Inflammatory macrophage treated with lipopolysaccharide for 4 hours (primary cell): ENCODE measurements at places on chromosomes 11 and 22.
A peak's percentile ranks its signal among the peaks of the same experiment; 100 is the strongest.

DNA sequence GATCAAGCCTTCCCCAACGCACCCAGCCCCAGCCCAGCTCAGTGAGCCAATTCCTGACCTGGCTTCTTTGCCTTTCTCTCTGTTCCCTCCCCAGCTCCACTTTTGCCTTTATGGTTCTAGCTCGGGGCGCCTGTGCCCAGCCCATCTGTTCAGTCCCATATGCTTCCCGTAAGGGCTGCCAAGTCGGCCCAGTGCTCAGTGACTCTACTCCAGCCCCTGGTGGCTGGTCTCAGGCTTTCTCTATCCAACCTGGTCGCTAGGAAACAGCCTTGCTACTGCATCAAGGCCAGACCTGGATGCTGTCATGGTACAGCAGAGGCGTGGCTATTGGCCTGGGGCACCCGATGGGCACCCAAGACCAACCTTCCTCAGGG lies 178.0 kb downstream of the DSCAML1 start:
- no peak for DNase-seq

DNA sequence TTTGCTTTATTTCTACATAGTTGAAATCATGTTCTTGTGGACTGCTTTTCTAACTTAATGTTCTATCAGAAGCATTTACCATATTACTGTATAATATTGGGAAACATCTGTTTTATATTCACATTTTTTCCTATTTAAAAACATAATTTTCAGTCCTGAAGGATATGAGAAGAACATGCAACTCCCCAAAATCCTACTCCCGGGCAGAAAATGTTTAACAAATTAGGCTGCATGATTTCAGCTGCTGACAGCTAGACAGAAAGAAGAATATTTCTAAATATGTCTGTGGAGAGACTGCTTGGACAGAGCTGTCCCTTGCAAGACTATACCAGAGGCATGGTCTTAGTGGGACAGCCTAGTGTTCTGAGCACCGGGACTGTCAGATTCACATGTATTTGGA lies 15.7 kb upstream of the AMPD3 start:
- no peak for DNase-seq

DNA sequence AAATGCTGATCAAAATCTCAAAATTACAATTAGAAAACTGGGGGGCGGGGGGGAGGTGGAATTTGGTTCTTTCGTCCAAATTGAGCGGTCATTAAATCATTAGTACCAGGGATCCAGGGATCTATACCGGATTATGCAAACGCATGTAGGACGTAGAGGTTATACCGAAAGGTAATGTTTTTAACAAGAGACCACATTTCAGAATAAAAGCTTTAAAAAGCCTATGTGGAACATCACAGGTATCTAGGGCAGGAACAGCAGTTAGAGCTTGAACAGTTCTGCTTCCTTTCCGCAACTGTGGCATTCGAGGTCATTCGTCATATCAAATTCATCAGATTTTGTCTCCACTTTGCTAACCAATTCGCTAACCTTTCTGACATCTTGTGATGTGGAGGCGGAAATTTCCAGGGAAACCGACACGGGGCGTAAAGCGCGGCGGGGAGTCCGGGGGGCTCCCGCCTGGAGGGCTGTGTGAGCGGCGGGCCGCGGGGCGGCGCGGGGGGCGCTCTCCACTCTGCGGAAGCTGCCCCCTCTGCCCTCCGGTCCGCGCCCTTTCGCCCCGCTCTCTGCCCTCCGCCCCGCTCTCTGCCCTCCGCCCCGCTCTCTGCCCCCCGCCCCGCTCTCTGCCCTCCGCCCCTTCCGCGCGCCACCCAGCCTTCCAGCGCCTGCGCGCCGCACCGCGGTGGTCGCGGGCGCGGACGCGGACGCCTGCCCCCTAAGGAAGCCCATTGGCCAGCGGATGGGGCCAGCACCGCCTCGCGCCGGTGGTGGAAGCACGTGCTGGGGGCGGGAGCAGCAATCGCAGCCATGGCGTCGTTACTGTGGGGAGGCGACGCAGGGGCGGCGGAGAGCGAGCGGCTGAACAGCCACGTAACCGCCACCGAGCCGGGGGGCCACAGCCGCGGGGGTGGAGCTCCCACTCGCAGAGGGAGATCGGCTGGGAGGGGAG lies at the start of gene DDX25:
TSS of gene DDX25 (plus strand) at position 798 of the 949 bp plus-strand sequence. CDS start at position 808, 10 bp downstream.
- DNase-seq: no peak

- no peak for DNase-seq
Observed at GRCh38 chr11:12376259-12377081, 901 bp upstream of the PARVA start.

GRCh38 chr11:116984589-116984988 lies 113.6 kb downstream of the SIK3 start:
- DNase-seq: peak; percentile 88

- DNase-seq: peak; percentile 1
Observed at GRCh38 chr11:132158091-132158490, 787.7 kb downstream of the NTM start.

DNA sequence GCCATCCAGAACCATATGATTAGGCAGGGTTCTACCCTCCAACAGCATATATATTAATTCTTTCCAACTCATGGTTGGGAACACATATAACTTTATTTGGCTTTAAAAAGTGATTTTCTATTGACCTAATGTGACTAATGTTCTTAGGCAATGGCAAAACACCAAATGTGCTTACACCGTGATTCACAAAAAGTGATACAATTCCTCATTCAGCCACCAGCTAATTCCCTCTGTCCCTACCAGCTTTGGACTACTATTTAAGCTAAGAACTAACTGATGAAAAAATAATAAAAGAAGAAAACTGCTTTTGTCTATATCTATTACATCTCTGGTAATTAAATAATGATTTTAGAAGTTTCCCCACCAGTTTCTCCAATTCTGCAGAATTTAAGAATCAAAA lies 4.7 kb downstream of the CTSC start:
- DNase-seq: peak; percentile 61

DNA sequence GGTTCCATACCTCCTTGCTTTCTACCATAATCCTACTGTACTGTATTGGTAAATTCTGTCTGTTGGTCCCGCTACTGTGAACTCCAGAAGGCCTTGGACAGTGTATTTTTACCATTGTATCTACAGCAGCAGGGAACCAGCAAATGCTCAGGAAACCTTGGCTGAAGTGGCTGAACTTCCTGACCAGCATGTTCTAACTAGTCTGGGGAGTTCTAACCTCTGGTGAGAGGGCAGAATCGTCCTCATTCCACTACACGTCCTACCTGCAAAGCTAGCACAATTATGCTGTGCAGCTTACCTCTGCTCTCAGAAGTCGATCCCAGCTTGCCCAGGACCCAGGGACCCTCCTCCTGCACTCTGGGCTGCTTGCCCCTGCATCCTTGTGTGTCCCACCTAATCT lies 283.1 kb downstream of the TENM4 start:
- no peak for DNase-seq

DNA sequence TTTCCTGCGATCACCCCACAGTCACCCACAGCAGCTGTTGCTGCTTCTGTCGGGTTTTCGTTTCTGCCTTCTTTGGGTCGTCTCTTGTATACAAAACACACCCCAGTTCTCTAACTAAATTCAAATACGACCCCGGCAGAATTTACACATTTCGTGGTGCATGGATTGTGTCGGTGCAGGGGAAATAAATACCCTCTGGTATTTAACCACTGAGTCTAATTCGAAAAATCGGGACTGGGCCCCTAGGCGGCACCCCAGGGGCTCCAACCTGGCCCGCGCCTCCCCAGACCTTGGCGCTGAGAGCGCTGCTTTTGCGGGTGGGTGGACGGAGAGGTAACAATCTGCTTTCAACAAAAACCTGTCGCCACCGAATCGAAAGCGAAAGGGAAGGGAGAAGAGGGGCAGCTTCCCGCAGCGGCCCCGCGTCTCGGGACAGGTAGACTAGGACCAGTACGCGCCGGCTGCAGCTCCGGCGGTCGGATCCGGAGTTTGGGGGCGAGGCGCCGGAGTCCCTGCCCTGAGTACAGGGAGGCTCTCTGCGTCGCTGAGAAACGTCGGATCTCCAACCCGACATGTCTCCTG lies 4.4 kb downstream of the ALX4 start:
- no peak for DNase-seq

DNA sequence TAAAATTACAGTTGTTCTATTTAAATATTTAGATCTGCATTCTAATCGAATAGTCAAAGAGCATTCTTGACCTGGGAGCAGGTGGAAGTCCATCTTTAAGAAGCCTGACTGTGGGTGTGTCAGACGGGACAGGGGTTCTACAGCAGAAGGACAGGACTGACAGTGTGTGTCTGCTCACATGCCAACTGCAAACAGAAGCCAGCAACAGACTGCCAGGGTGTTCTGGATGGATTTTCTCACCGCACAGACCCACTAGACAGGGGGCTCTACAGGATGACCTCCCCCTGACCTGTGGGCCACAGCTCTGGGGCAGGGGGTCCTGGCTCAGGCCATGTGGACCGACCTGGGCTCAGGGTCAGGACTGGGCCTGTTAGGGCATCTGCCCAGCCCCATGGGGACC lies 22.8 kb upstream of the NAP1L4 start:
- DNase-seq: no peak

GRCh38 chr11:19187114-19187832 lies 14.5 kb downstream of the CSRP3 start:
- DNase-seq: no peak

DNA sequence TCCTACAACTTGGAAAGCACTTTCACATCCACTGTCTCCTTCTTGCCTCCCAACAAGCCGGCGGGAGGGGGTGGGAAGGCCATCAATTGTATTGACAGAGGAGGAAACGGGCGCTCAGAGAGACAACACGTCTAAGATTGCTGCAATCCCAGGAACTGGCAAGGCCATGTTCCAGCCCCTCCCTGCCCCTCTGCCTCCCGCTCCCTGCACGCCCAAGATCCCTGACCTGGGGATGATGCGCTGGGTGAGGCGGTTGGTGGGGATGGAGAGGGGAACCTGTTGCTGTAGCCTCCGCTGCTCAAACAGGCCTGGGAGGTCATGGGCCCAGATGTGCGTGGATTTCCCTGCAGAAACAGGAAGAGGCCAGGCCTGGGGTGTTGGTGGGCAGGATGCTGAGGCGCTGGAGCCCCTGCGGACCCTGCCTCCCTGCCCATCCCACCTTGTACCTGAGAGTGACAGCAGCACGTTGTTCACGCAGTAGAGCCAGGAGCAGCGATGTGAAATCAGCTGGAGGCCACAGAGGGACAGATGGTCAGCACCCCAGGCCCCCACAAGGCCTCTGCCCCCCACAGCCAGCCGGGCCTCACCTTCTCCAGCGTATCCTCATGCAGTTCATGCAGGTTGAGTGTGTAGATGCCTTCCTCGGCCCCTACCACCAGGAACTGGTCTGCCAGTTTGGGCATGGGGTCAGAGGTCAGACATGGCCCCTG lies 6.8 kb downstream of the MAP4K2 start:
- no peak for DNase-seq

DNA sequence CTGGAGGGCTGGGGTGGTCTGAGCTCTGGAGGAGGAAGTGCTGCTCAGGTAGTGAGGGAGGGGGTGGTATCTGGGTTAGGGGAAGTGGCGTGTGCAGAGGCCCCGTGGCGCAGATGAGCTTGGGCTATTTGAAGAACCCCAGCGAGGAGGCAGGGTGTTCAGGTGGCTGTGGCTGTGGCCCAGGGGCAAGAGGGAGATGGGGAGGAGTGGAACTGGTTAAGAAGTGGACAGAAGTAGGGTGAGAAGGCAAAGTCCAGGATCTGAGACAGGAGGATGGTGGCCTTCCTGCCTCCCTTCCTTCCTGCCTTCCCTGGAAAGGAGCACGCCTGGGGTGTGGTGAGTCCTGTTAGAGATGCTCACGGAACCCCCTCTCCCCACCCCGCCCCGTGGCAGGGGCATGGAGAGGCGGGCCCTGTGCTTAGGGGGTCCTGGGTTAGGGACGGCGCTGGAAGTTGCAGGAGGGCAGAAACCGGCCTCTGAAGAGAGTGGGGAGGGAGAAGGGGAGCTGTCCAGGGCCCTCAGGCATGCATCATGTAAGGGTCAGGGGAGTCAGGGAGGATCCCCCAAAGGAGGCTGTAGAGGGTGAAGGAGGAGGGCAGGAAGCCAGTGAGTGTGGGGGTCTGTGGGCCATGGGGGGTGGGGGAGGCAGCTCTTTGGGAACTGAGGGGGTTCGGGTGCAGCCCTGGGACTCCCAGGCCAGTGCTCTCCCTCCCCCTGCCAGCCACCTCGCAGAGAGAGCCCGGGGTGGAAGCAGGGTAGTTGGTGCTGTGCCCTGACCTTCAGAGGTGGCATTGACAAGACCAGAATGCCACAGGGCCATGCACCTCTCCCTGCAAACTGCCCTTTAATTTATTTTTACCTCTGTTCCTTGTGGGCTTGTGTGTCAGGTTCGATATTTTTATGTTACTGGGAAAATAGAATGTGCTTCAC lies 63.7 kb upstream of the PARVG start:
- DNase-seq: no peak
